ENCODE measurements at places on chromosomes 12 and 14.

- DNase-seq = no peak
Observed at GRCh38 chr14:98474900-98475299, 797.1 kb downstream of the BCL11B start.

- DNase-seq = no peak
Observed at GRCh38 chr14:74562515-74563232, 49.4 kb downstream of the LTBP2 start.

DNA sequence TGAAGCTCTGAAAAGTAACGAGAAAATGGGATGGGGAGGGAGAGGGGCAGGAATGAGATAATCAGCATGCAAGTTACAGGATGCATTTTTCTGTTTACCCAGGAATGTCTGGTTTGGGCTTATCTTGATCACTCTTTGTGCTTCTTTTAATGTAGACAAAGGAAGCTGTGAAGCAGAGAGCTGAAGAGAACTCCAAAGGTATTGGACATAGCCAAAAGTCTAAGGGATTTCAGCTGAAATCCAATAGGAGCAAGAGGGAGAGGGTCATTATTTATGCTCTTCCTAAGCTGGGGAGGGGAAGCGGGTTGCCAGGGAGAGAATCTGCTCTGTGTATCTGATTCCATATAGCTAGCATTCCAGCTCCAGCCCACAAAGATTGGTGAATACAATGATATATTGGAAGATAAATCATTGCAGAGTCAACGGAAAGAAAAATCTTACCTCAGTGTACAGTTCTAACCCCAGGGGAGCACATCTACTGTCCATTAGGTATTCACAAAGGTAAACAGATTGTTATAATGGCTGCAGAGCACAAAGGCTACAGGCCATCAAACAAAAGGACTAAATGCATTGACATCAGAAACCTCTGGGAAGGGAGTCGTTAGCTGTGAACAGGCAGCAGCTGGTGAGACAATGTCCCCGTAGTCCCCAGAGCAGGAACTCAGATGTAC lies 61.0 kb upstream of the PELI2 start:
- no peak for DNase-seq

DNA sequence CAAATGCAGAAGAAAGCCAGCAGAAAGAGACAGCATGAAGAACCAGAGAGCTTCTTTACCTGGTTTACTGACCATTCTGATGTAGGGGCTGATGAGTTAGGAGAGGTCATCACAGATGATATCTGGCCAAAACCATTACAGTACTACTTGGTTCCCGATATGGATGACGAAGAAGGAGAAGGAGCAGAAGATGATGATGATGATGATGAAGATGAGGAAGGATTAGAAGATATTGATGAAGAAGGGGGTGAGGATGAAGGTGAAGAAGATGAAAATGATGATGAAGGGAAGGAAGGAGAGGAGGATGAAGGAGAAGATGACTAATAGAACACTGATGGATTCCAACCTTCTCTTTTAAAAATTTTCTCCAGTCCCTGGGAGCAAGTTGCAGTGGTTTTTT lies 178.2 kb upstream of the CRY1 start:
- DNase-seq = no peak

GRCh38 chr12:110371408-110372055 lies 32.0 kb downstream of the ANAPC7 start:
- no peak for DNase-seq

DNA sequence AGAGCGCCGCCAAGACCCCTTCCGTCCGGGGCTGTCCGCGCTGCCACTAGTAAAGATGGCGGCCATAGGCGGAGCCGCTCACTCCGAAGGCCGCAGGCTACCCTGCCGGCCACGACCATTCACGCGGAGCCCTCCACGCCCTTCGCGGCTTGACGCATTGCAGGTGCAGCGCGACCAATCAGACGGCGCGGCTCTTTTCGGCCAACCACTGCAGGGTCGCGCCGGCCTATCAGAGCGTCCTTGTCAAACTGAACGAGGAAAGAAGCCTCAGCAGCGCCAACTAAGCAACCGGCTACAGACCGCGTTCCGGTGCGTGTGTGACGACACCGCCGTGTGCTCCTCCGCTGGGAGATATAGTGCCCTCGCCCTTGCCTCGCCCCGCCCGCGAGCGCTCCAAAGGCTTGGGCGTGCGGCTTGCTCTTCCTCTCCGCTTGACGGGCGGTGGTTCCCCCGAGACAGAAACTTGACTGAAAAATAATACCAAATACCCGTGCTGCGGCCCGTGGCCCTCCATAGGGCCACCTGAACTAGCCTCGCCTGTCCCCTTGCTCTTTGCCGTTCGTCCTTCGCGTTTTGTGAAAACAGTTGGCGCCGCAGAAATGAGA lies 13.6 kb upstream of the CALM1 start:
- DNase-seq = peak; percentile 99

- DNase-seq = no peak
Observed at GRCh38 chr12:64332938-64333337, 57.6 kb downstream of the C12orf56 start.

DNA sequence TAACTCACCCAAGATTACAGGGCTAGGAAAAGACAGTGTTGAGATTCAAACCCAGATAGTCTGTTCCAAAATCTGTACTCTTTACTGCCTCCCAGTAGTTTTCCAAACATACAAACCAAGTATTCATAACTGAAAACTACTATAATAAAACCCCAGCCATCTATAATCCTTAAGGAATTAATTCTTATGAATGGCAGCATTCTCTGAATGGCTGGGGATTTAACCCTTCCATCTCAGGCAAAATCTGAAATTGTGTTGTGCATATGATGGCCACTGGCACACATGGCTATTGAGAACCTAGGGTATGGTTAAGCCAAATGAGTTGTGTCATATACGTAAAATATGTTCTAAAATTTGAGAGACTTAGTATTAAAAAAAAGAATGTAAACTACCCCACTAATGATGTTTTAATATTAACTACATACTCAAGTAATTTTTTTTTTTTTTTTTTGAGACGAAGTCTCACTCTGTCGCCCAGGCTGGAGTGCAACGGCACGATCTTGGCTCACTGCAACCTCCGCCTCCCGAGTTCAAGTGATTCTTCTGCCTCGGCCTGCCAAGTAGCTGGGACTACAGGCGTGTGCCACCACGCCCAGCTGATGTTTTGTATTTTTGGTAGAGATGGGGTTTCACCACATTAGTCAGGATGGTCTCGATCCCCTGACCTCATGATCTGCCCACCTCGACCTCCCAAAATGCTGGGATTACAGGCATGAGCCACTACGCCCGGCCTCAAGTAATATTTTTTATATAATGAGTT lies 16.7 kb downstream of the PPP1R13B start:
- no peak for DNase-seq

- no peak for DNase-seq
Observed at GRCh38 chr12:118548887-118549509, 172.6 kb downstream of the SUDS3 start.

DNA sequence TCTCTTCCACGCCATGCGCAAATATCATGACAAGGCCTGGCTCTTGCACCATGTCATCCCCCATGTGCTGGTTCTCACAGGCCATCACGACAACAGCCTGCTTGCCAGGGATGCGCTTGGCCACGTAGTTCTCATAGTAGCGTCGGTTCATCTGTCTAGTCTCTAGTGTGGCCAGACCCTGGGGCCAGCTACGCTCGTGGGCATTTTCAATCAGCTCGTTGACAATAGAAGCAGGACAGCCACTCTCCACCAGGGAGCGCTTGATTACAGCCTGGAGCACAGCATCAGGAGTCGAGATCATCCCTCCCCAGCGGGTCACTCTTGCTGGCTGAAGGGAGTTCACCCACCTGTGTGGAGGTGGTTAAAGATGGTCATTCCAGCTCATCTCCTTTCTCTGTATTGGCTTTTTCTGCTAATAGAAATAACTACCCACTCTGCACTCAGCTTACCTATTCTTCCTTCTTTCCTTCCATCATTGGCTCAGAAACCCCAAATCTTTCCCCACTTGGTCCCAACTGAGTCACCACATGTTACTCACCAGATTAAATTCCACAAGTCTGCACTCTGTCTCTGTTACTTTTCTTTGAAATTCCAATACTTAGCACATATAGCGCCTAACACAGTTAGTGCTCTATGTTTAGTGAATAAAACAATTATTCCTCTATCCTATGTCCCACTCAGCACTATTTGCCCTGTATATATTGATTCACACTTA lies 15.1 kb downstream of the RNF41 start:
- peak; percentile 35 for DNase-seq

DNA sequence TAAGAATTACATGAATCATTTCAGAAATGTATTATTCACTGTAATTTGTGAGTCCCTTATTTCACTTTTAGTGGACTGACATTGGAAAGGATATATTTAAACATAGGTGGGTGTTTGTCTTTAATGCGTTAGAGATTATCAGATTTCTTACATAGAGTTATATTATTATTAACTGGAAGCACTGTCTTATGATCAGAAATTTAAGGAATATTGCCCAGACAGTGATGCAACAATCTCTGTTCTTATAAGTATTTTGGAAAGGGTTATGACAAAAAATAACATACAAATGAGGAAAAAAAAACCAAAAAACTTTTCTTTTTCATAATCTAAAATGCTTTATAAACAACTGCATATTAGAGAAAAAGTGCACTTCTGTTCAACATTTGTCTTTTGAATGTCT lies 836.6 kb downstream of the SLC6A15 start:
- no peak for DNase-seq

DNA sequence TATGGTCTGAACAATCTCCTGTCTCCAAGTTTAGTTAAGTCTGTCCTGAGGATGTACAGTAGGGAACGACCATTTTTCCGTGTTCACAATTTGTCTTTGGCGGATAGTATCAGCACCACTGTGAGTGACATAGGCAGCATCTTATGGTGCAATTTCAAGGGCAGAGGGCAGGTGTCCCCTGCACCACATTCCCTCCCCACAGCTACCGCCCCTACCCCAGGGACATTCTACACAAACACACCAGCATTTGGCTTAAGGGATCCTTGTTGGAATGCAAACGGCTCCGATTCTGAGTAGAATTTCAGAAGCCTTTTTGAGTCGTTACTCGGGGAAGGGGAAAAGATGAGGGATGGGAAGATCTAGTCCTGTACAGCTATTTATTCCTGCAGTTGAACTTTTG lies 25.1 kb upstream of the DICER1 start:
- no peak for DNase-seq

- DNase-seq = peak; percentile 29
Observed at GRCh38 chr14:77314043-77314442, 6.6 kb downstream of the POMT2 start.

- peak; percentile 8 for DNase-seq
Observed at GRCh38 chr12:12983420-12984035, 16.5 kb downstream of the HEBP1 start.

- DNase-seq = no peak
Observed at GRCh38 chr14:105891221-105891602, 364.8 kb downstream of the TMEM121 start.

DNA sequence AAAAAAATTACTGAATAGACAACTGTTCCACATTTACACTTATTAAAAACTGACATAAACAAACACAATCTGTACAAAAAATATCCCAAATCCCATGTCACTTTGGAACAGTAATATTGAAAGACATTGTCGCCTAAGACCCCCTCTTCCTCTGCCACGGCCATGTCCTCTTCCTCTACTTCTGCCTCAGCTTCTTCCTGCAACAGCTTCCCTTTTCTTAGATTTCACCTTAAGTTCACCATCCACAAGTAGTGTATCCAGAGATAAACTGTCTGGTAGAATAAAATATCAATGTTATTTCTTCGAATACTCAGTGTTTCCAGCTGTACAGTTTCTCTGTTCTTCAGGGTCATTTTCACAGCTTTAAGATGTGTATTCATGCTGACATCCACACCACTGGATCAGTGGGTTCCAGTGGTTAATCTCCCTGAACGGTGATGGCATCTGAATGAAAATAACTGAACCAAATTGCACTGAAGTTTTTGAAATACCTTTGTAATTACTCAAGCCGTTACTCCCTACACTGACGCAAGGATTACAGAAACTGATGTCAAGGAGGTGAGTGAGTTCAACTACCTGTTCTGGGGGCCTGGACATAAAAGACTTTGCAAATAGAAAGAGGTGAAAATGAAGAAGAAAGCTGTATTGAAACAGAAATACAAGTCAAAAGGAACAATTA lies 208.5 kb downstream of the C12orf50 start:
- no peak for DNase-seq

GRCh38 chr12:53380794-53381730 lies 1.1 kb downstream of the SP1 start:
- DNase-seq = peak; percentile 71

GRCh38 chr14:65237941-65238340 lies 135.6 kb upstream of the MAX start:
- DNase-seq = no peak

GRCh38 chr14:97458661-97459579 lies 661.7 kb downstream of the VRK1 start:
- DNase-seq = no peak

- no peak for DNase-seq
Observed at GRCh38 chr12:106300761-106301160, 1.8 kb upstream of the TCP11L2 start.

- peak; percentile 74 for DNase-seq
Observed at GRCh38 chr12:103799857-103800771, 40.9 kb downstream of the NT5DC3 start.

- DNase-seq = no peak
Observed at GRCh38 chr12:57188090-57188425, 28.5 kb upstream of the NXPH4 start.

DNA sequence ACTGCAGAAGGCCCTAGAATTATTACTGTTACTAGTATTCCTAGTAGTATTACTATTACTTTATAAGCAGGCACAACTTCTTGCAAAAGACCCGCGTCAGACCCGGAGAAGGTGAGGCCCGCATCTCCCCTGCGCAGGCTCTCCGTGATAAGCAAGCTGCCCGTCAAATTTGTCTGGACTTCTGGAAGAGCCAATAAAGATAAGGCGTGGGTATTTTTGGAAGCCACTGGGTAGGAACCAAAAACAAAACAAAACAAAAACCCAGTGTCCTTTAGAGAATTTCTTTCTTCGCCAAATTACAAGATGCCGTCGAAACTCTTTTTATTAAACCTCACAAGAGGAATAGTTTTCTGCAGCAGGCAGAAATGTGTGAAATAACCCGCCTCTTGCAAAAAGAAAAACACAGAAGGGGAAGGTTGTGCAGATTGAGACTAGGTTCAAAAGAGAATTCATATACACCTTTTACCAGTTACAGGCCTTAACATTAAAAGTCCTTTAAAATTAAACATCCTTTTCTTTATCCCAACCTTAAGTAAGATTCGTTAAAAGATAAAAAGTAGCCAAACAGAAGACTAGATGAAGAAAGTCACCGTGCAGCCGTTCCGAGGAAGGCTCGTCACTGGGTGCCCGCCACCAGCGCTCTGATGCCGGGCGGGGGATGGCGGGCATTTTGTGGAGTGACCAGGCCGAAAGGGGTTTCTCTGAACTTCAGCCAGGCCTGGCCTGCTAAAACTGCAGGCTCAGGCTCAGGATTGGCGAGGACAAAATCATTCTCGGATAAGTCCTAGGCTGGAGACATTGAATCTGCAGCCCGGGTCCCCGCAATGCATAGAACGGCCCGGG lies 1.6 kb downstream of the TBX5 start:
- no peak for DNase-seq

DNA sequence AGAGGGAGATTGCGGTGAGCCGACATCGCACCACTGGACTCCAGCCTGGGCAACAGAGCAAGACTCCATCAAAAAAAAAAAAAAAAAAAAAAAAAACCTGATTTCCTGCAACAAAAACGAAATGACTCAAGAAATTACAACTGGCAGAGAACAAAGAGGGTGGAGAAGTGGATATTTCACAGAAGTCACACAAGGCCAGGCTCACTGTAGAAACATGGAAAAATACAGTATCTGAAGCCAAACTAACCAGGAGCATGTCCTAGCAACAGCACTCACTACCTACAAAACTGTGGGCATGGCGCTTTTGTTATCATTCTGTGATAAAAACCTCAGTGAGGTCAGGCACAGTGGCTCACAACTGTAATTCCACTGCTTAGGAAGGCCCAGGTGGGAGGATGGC lies 11.7 kb upstream of the MMP17 start:
- no peak for DNase-seq
